ENCODE measurements at places on chromosomes 6 and 20.

DNA sequence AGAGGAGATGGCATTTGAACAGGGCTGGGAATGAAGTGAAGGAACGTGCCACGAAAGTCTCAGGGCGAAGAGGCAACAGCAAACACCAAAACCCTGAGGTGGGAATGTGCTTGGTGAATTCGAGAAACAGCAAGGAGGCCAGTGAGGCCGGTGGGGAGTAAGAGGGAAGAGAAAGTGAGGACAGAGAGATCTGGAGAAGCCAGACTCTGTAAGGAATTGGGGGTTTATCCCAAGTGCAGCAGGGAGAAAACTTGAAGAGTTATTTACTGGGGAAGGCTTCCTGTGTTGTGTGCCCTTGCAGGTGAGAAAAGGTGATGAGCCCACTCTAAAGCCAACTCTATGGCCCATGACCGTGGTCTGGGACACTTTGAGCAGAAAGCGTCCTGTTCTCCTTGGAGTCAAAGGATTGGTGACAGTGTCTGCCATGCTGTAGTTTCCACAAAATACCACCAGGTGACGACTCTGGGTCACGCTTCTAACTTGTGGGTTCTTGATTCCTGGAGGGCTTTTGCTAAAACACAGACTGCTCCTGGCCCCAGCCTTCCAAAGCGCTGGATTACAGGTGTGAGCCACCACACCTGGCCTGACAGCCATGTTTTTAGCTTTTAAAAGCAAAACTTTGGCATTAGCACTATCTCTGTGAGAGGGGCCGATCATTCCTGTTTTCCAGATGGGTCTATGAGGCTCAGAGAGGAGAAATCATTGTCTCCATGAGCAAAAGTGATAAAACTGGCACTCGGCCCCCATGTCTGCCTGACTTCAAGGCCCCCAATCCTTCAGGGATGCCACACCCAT is 18.0 kb upstream of the CSNK2A1 start:
- no peak for DNase-seq

DNA sequence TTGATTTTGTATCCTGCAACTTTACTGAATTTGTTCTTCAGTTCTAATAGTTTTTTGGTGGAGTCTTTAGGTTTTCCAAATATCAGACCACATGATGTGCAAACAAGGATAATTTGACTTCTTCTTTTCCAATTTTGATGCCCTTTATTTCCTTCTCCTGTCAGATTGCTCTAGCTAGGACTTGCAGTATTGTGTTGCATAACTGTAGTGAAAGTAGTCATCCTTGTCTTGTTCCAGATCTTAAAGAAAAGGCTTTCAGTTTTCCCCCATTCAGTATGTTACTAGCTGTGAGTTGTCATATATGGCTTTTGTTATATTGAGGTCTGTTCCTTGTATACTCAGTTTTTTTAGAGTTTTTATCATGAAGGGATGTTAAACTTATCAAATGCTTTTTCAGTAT is 4.6 kb downstream of the MICB start:
- no peak for DNase-seq

DNA sequence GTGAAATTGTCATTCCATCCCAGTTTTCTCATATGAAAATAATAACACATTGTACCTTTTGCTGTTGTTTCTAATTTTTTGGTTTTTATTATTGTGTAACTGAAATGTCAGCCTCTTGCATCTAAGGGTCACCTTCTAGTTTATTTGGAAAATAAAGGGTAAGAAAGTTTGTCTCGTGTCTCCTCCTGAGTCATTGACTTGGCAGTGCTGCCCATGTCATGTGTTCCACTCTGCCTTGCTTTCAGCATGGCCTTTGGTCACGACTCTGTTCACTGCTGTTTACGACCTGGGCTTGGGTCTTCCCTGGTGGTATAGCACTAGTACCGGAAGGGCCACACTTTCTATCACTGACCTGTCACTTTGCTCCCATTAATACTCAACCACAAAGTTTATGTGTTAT is 171.4 kb upstream of the RSPO3 start:
- DNase-seq: no peak

- DNase-seq: no peak
Observed at GRCh38 chr20:51022803-51023616, at the start of gene KCNG1. Gene KCNG1, minus strand, starts transcription at chr20:51023107. Its CDS starts 12,769 bp downstream, at chr20:51010338.

- DNase-seq: no peak
Observed at GRCh38 chr20:52076164-52076563, 115.4 kb downstream of the ZFP64 start.

DNA sequence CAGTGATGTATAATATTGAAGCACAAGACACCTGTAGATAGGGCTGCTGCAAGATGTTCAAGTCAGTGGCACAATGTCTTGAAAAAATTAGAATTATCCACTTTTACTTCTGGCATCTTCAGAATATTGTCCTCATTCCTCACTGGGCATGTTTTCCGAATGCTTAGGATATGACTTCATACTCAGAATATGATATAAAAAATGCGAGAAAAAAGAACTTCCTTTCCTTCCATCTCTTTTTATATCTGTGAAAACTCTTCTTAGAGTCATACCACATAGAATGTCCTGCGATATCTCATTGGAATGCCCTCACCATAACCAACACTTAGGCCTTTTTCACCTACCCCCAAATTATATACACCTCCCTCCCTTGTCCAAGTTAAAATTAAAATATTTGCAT is 4.6 kb downstream of the MAS1L start:
- no peak for DNase-seq

GRCh38 chr20:63967330-63968135 is 2.2 kb downstream of the ZNF512B start:
- DNase-seq: no peak

DNA sequence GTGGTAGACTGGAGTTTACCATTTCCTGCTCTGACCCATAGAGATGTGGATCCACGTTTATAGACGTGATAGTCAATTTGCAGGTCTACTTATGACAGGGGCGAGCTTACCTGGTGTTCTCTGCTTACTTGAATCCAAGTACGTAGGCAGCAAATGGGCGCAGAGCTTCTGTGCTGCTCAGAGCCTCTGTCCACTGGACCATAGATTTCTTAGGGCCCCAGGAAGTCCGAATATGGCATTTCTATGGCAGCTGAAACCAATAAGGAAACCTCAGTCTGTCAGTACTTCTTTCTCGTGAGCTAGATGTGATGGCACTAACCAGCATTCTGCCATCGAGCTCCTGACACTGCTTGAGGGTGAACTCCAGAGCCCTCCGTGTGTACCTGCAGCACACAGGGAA is 19.5 kb upstream of the NPEPL1 start:
- DNase-seq: no peak

GRCh38 chr6:15501826-15502445 is 160.9 kb downstream of the DTNBP1 start:
- DNase-seq: no peak

GRCh38 chr20:1489764-1490436 is 1.3 kb downstream of the SIRPB2 start:
- DNase-seq: no peak

DNA sequence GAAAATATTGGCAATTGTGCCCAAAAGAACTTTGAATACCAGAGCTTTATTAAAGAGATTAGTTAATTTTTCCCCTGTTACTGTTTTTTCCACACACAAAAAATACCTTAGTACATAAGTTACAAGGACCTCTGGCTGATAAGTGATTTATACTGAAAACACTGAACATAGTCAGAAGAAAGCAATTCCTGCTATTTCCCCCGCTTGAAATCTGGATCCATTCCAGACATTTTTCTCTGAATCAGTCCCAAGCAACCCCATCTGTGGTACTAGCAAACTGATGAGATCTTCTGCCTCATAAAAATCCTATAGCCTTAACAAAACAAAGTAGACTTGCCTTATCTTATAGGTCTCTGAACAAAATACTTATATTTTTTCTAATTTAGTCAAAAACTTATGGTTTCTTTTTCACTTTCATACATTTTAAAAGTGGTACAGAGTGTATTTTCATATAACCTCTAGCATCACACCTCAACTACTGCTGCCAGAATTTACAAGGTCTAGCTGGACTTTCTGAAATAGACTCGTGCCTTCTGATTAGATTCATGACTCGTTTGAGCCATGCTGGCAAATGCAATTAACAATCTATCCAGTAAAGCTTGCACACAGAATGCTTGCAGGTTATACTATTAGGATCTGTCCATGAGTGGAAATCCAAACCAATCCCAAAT is 111.9 kb downstream of the TBX18 start:
- DNase-seq: no peak

GRCh38 chr20:47982574-47983360 is 197.5 kb upstream of the SULF2 start:
- DNase-seq: no peak

DNA sequence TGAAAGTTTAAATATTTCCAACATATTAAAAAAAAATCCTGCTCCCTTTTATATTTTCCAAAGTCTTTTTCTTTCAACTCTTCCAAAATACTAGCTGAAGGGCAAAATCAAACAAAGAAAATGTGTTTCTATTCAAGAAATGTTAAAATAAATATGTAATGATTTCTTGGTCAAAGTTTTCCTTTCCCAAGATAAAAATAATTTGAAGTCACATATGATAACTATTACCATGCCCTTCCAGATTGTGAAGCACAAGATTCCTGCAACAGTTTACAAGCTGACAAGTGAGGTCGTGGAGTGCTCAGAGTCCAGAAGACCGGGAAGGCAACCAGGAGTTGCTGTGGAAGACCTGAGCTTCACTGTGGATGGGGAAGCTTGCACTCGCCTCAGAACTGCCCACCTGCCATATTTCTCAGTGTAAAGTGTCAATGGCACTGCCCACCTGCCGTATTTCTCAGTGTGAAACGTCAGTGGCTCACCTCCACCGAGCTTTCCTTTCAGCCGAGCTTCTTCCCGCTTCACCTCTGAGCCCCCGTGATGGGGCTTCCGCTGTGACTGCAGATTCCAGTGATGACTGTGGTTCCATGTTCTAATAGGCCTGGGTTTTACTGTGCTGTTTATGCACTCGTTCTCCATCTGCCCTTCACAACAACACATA is 160.5 kb downstream of the THBS2 start:
- no peak for DNase-seq

DNA sequence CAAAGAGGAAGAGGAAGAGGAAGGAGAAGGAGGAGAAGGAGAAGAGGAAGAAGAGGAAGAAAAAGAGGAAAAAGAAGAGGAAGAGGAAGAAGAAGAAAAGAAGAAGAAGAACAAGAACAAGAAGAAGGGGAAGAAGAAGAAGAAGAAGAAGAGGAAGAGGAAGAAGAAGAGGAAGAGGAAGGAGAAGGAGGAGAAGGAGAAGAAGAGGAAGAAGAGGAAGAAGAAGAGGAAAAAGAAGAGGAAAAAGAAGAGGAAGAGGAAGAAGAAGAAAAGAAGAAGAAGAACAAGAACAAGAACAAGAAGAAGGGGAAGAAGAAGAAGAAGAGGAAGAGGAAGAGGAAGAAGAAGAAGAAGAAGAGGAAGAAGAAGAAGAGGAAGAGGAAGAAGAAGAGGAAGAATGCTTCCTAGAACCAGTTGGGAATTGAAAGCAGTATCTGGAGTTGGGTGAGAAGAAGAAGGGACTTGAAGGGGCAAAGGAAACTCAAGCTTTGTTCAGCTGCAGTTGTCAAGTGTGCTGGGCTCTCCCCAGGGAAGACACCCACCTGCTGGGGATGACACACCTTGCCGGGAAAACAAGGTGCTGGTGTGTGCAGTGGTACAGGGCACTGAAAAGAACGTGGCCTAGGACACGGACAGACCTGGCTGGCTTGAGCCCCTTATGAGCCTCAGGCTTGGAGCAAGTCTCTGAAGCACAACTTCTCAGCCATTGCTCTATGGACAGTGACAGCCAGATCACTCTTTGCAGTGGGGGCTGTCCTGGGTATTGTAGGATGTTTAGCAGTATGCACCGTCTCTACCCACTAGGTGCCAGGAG is 30.1 kb upstream of the ARFGEF2 start:
- no peak for DNase-seq

DNA sequence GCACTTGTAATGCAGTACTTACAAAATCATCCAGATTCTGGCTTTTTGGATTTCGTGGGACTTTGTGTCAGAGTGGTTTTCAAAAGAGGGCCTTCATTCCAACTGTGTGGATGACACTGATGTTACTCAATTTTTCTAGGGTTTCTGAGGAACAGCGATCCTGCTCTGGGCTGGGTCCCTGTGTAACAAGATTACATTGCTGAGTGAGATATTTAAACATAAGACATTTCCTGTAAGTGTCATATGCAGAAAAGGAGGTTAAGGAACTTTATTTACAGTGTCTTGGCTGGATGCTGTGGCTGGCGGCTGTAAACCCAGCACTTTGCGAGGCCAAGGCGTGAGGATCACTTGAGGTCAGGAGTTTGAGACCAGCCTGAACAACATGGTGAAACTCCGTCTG is 6.7 kb downstream of the ZFAND3 start:
- DNase-seq: no peak

GRCh38 chr6:20483887-20484497 is 50.3 kb upstream of the CDKAL1 start:
- no peak for DNase-seq

- no peak for DNase-seq
Observed at GRCh38 chr6:143335865-143336264, 114.6 kb downstream of the ADAT2 start.

- no peak for DNase-seq
Observed at GRCh38 chr20:19887556-19888268, 129.4 kb upstream of the NAA20 start.

DNA sequence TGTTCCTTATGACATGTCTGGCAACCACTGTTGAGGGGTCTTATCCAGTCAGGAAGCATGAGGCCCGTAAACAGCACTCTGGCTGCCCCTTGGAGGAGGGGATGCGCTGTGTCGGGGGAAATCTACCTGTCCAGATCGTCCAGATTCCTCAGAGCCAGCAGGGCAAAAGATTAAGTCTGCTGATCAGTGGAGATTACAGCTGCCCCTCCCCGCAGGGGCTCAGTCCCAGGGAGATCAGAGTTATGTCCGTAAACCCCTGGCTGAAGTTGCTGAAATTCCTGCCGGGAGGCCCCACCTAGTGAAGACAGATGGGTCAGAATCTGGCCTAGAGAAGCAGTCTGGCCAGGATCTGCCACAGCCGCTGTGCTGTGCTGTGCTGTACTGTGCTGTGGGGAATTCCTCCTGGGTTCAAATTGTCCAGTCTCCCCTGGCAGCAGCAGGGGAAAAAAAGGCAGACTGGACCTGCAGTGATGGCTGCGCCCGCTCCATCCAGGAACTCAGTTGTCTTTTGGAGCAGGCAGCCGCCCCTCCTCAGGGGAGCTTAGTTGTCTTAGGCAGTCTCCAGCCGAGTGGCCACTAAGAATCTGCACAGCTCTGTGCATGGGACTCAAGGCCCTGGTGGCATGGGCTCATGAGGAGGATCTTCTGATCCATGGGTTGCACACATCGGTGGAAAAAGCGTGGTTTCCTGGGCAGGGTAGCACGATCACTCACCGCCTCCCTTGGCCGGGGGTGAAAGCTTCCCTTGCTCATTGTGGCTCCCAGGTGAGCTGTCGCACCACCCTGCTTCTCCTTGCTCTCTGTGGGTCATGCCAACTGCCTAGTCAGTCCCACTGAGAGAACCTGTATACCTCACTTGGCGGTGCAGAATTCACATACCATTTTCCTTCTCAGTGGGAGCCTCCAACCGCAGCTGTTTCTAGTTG is 1368.8 kb upstream of the ADGRB3 start:
- DNase-seq: no peak

DNA sequence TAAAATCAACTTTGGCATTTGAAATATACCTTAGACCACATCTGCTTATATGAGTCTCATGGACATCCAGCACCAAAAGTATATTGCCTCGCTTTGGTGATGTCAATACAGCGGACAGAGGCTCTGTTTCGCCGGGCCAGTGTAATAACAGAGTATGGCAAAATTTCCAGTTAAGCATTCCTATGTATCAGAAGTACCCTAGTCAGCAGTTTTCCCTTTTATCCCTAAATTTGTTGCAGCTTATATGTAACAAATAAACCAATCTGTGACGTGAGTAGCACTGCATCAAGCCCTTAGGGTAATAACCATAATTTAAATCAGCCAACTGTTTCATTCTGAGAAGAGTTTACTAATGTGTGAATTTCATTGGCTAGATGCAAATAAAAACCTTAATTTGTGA is 585.5 kb upstream of the ADGRB3 start:
- DNase-seq: no peak
